Cortex of kidney (tissue), 1 donor: ENCODE measurements at places on chromosomes 2 and 18.

DNA sequence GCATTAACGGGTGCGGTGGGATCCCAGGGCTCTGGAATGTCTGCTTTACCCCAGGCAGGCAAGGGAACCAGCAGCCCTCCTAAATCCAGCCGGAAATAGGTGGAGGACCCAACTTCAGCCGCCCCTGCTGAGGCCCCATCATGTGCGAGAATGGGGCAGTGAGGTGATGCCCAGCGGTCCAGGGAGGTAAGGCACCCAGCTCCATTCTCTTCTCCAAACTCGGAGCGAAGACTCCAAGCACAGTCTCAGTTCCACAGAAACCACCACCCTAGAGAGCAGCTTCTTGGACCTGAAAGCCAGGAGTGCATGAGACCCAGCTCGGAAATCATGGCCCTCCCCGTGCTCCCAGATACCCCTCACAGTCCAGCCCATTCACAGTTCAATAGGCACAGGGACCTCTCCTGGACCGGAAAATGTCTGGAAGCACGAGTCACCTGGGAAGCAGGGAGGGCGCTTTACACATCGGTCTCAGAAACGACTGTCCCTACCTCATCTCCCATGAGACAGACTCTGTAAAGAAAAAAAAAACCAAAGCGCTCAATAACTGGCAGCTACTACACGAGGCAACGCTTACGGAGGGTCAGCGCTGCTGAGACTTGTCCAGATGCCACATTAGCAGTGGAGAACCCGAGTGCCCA is 2.0 kb downstream of the SDC1 start:
- DNase-seq = no peak

DNA sequence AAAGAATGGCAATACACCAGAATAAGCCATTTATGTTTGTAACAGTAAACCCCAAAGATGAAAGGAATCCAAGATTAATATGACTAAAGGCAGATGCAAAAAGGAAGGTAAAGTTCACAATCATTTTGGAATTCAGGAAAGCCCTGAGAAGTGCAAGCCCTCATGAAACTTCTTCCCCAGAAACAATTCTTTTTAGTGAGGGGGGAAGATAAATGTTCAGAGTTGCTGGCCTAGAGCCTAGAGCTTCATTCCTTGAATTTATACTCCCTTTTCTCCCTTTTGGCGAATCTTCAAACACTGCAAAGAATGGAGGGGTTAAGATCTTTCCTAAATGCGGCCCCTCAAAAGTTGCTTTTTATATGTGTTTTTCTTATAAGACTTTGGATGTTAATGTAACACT is 368.8 kb downstream of the MEIS1 start:
- DNase-seq = no peak

- DNase-seq = no peak
These were observed 78.4 kb downstream of the CD8B2 start for GRCh38 chr2:106565599-106565998.

DNA sequence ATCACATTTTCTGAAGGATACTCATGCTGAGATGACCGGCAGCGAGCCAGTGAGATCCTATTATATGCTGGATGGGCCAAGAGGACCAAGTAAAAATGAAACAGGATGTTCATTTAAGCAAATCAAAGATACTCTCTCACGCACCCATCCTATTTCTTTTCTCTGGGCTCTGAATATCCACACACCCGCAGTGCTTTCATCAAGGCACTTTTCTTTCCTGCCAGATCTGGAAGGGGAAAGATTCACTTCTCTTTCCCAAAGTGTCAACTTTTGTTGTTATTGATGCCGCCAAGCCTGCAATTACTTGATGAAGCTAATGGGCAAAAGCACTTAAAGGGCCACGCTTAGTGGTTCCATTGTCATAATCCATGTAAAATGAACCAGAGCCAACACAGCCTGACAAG is 191.9 kb upstream of the CHAC2 start:
- no peak for DNase-seq

GRCh38 chr18:11369556-11369955 is 220.2 kb upstream of the PIEZO2 start:
- no peak for DNase-seq

- DNase-seq = no peak
These were observed 47.7 kb downstream of the RRM2 start for GRCh38 chr2:10170256-10170655.

GRCh38 chr18:26543373-26543772 is 5.0 kb downstream of the KCTD1 start:
- DNase-seq = no peak

- DNase-seq = no peak
These were observed 57.4 kb downstream of the COPS8 start for GRCh38 chr2:237143118-237143517.

DNA sequence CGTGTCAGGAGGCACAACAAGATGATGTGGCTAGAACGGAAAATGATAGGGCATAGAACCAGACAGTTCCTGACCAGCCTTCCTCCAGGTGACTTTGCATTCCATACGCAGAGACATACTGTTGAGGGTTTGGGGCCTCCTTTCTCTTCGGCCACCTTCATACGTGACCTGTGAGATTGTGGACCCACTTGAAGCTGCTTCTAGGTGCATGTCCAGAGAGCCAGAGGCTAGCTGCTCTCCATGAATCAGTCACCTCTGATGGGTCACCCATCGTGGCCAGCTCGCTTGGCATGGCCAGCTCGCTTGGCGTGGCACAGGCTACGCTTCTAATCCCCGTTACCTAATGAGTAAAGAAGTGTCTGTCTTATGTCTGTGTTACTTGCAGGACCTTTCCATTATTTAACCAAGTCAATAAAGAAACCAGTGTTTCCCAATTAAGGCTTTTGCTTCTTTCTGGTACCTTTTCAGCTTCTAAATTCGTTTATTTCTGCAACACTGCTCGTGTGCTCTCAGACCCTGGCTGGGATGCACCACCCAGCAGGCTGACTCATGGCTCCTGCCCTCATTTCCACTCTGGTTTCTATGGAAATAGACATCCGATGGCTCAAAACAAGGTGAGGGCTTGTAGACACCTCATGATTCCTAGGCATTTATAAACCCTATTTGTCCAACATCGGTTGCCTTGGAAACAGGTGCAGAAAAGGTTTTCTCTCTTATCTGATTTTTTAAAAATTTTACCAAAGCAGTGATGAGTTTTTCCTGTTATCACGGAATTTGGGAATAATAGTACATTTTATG is 86.7 kb upstream of the B3GNT7 start:
- DNase-seq = no peak

DNA sequence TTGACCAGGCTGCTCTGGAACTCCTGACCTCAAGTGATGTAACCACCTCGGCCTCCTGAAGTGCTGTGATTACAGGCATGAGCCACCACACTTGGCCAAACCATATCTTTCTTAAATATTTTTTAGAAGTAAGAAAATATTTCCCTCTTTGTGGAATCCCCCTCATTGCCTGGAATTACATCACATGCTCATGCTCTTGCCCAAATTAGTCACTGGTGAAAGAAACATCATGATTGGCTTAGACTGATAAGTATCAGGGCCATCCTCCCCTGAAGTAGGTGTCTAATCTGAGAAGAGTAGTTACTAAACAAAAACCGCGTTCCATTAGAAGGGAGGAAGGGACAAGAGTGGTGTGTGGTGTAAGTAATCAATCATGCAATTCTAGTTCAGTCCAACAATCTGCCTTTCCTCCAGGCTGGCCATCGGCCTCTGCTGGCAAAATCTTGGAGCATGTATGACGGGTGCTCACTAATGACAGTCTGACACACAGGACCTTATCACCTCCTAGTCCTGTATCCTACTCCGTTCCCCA is 52.3 kb upstream of the SCG2 start:
- no peak for DNase-seq

DNA sequence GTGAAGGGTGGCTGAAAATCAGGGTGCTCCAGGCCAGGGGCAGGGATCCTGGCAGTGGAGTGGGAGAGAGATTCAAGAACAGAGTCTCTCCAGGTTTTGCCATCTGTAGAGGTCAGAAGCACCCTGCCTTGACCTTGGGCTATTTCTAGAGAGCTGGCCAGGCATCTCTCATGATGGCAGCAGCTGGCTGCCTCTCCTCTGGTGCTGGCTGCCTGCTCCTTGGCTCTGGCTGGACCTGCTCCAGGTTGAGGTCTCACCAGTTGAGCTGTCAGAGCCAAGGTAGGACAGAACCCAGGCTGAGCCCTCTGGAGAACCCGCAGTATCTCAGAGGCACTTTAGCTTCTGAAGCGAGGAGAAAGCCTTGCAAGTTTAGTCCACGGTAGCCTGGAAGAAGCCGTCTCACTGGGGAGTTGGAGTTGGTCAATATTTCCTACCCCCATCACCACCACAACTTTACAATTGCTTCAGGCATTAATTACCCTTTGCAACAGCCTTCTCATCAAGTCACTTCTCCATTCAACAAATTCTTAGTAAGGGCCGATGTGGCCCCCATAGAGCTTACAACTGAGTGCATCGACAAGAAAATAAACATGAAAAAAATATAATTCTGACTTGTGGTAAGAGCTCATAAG is 25.6 kb downstream of the GNLY start:
- DNase-seq = no peak

GRCh38 chr18:55430026-55430425 is 158.0 kb downstream of the TCF4 start:
- no peak for DNase-seq

- DNase-seq = no peak
These were observed 150.1 kb downstream of the AGAP1 start for GRCh38 chr2:235643680-235644511.

DNA sequence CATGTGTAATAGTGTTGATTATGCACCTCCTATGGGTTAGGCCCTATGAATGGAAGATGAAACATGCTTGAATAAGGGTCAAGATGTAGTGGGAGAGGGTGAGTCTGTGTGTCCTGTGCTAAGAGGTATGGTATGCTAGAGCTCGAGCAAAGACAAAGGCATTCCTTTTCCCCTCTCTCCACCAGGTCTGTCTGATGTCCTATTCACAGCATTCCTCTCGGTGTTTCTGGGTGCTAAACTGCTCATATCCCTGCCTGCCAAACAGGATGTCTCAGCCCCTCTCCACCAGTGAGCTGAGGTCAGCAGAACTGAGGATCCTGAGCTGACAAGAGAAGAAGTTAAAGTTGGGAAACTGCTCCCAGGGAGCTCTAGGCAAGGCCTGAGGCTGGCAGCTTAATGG is 344.9 kb downstream of the TSN start:
- no peak for DNase-seq

DNA sequence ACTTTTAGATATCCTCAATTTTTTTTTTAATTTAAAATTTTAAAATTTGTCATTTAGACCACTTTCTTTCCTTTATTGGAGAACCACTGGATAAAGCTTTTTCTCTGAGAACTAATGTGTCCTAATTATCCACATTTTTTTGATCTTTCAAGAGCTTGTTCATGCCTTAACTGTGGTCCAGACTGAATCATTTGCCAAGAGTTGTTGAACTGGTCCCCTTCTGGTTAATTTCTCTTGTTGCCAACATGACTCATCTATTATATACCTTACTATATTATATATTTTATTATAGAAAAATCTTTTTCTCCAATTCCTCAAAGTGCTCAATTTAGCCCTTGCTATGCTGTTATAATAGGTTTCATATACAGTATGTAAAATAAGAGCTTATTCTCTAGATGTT is 53.1 kb upstream of the TMEM87B start:
- DNase-seq = no peak

- DNase-seq = no peak
These were observed at the start of gene DCC for GRCh38 chr18:52339891-52340371. TSS of gene DCC (plus strand) at chr18:52340197. CDS start at chr18:52340788, 591 bp downstream.

DNA sequence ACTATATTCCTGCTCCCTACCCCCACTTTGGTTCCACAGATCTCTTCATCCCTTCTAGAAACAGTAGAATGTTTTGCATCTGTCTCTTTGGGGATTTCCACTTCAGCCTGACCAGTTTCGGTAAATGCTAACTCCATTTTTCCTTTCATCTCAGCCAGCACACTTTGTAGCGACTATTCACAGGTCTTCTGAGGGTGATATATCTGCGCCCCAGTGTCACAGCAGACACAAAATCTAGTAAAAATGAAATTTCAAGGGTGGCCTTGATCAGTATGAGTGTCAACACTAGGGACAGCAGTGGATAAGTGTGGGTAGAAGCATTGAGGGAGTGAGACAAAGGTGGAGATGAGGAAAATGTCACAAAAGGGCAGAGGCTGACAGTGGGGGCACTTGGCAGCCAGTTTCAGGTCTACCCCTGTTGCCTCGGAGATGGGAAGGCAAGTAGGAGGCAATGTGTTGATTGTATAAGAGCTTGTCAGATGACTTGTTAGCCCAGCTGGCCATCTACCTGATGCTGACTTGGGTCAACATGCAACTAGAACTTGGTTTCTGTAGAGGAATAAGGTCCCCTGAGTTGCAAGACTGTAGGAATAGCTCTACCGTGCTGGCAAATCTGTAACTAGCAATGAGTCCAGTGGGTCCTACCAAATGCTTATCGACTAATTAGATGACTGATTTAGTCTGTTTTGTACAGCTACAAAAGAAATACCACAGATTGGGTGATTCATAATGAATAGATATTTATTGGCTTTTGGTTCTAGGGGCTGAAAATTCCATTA is 60.7 kb downstream of the CXCR4 start:
- no peak for DNase-seq

GRCh38 chr2:214376618-214377285 is 34.1 kb upstream of the VWC2L start:
- no peak for DNase-seq

GRCh38 chr18:57220930-57221483 is 74.1 kb downstream of the BOD1L2 start:
- DNase-seq = no peak

DNA sequence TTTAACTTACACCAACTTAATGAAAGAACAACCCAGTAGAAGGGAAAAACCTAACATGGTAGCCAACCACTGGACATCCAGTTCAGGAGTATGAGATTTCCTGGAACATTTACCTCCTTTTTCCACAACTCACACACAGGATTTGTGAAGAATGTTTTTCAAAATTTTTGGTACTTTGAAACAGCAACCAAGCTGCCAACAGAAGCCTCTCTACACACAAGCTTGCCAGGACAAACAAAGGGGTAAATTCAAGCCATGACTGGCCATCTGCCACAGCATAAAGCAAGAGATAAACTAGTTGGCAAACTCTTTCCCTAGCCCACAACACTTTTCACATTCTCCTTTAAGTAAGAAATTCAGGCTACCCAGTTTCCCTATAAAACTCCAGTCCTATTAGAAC is 21.4 kb downstream of the MGAT4A start:
- no peak for DNase-seq

- DNase-seq = no peak
These were observed 74.6 kb upstream of the UBXN4 start for GRCh38 chr2:135667045-135667444.

- no peak for DNase-seq
These were observed 10.8 kb downstream of the PROM2 start for GRCh38 chr2:95284886-95285541.
